Activated T-helper 2 cell treated with anti-CD3 and anti-CD28 coated beads, Interferon-gamma antibody, Interleukin-2, Interleukin-4, amounts not matched to agents 10 μg/mL and 5 μg/mL and 100 μg/mL, durations not matched to agents 14 hours and 24 hours and 36 hours (primary cell): ENCODE measurements at places on chromosomes 6 and 20. TPM values are rescaled to one million over a fixed set of nuclear protein-coding genes. Genes with fewer than 3 reads are reported as not detected.

GRCh38 chr6:113995634-113996033 is 24.7 kb upstream of the HDAC2 start:
- no peaks in the 10 kb centered on the region for H3K36me3 ChIP-seq
- H3K4me1 ChIP-seq, result no peaks in the 10 kb centered on the region
- peaks cover 19% of the 10 kb centered on the region for H3K27me3 ChIP-seq
- DNase-seq, result no peak
- H3K4me3 ChIP-seq, result no peak overlapping the region
- no peak overlapping the region for H3K27ac ChIP-seq

Gene HNF4A
- total RNA-seq, result not detected in 2 replicates

- peaks cover 79% of the 10 kb centered on the region for H3K4me1 ChIP-seq
- no peaks in the 10 kb centered on the region for H3K27me3 ChIP-seq
- peaks cover 51% of the 10 kb centered on the region for H3K36me3 ChIP-seq
- peak overlapping the region; percentile 33 for H3K27ac ChIP-seq
Observed at GRCh38 chr6:15389765-15390723, 144.2 kb downstream of the JARID2 start.

DNA sequence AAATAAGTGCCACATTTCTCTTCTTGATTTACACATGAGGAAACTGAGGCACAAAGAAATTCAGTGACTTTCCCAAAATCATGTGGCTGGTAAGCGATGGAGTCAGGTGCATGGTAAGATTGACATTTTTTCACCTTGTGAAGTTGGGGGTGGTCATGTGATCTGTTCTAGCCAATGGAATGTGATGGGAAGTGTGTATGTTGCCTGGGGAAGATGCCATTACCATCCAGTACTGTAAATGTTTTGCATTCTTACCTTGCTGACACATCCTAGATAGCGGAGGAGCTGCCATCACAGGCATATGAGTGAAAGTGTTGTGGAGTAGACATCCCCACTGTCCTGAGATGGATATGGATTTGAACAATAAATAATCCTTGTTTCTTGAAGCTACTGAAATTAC is 499.6 kb upstream of the SULF2 start:
- H3K36me3 ChIP-seq, result no peaks in the 10 kb centered on the region
- H3K27me3 ChIP-seq, result no peaks in the 10 kb centered on the region
- H3K4me1 ChIP-seq, result no peaks in the 10 kb centered on the region

Gene FAM83C
- total RNA-seq, result not detected in 2 replicates

Gene CCR6
- not detected in 2 replicates for total RNA-seq

Gene LAMA4
- not detected in 2 replicates for total RNA-seq

DNA sequence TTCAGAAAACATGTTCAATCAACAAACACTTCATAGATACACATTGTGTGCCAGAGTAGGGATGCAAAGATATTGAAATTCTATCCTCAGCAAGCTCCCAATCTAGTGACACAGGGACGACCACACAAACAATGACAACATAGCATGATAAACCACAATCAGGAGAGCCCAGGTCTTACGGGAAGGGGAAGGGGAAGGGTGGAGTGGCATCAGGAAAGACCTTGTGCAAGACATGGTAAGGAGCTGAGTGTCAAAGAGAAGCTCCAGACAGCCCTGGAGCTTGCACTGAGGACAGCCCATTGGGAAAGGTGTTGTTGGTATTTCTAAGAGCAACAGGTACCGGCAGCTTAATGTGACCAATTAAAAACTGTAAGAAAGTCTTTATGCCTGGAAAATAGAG is 103.6 kb downstream of the PDE7B start:
- no peak overlapping the region for H3K27ac ChIP-seq
- no peak overlapping the region for H3K4me3 ChIP-seq
- no peaks in the 10 kb centered on the region for H3K27me3 ChIP-seq
- H3K4me1 ChIP-seq, result peaks cover 5% of the 10 kb centered on the region

Gene CCN6
- total RNA-seq, result 0.34 TPM in 1 of 2 replicates, not detected in the other

DNA sequence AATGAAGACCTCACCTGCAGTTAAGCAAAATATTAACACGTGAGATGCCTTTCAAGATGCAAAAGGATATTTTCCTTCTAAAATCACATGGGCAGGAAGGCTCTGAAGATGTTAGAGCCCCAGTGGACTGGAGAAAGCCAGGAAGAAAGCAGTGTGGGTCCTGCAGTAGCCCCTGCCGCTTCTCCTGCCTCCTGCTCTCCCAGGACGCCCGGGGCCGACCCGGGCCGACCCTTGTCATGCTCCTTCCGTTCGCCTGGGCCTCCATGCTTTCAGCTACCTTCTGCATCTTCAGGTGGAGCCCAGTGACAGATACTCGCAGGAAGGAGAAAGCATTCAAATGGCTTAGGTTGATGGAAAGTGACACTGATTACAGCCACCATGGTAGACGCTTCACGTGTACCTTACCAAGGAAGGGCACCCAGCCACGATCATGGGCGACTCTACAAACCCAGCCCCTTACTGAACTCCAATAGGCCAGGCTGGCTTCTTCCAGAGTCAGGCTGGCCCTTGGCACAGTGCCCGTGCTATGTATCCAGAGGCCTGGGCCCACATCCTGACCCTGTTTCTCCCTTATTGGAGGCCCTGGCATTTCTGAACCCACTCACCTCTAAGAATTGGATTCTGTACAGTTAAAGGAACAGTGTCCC is 69.0 kb downstream of the TCP11 start:
- H3K4me1 ChIP-seq, result no peaks in the 10 kb centered on the region
- no peak overlapping the region for H3K4me3 ChIP-seq
- no peaks in the 10 kb centered on the region for H3K27me3 ChIP-seq
- no peaks in the 10 kb centered on the region for H3K36me3 ChIP-seq
- no peak for DNase-seq
- no peak overlapping the region for H3K27ac ChIP-seq

DNA sequence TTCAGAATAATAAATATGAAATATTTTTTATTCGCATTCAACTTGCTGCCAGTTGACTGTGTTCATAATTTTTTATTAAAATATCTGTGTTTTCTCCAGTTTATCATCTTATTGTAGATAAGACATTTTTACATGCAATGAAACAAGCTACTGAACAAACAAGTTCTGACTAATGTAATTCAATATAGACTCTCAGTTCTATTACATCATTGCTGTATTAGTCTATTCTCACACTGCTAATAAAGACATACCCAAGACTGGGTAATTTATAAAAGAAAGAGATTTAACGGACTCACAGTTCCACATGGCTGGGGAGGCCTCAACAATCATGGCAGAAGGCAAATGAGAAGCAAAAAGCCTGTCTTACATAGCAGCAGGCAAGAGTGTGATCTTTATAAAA is 1357.7 kb upstream of the CITED2 start:
- DNase-seq, result no peak
- H3K36me3 ChIP-seq, result no peaks in the 10 kb centered on the region
- no peaks in the 10 kb centered on the region for H3K27me3 ChIP-seq

- H3K36me3 ChIP-seq, result no peaks in the 10 kb centered on the region
- no peak overlapping the region for H3K27ac ChIP-seq
- DNase-seq, result no peak
- H3K27me3 ChIP-seq, result peaks cover 87% of the 10 kb centered on the region
Observed at GRCh38 chr6:149933036-149933435, 8.8 kb upstream of the ULBP2 start.

- no peaks in the 10 kb centered on the region for H3K36me3 ChIP-seq
- H3K27ac ChIP-seq, result no peak overlapping the region
- no peaks in the 10 kb centered on the region for H3K4me1 ChIP-seq
- DNase-seq, result no peak
- no peak overlapping the region for H3K4me3 ChIP-seq
Observed at GRCh38 chr6:87289571-87289970, 32.8 kb upstream of the SMIM8 start.

GRCh38 chr20:13870170-13870748 is 85.4 kb downstream of the NDUFAF5 start:
- H3K27ac ChIP-seq, result no peak overlapping the region
- H3K4me1 ChIP-seq, result no peaks in the 10 kb centered on the region
- H3K36me3 ChIP-seq, result no peaks in the 10 kb centered on the region
- no peak overlapping the region for H3K4me3 ChIP-seq

Gene CBLN4
- total RNA-seq, result not detected in 2 replicates

GRCh38 chr6:161511447-161512095 is 237.7 kb upstream of the AGPAT4 start:
- no peaks in the 10 kb centered on the region for H3K27me3 ChIP-seq
- H3K4me1 ChIP-seq, result no peaks in the 10 kb centered on the region
- DNase-seq, result no peak
- no peaks in the 10 kb centered on the region for H3K36me3 ChIP-seq
- H3K27ac ChIP-seq, result no peak overlapping the region
- no peak overlapping the region for H3K4me3 ChIP-seq

Gene SLC22A7
- not detected in 2 replicates for total RNA-seq

DNA sequence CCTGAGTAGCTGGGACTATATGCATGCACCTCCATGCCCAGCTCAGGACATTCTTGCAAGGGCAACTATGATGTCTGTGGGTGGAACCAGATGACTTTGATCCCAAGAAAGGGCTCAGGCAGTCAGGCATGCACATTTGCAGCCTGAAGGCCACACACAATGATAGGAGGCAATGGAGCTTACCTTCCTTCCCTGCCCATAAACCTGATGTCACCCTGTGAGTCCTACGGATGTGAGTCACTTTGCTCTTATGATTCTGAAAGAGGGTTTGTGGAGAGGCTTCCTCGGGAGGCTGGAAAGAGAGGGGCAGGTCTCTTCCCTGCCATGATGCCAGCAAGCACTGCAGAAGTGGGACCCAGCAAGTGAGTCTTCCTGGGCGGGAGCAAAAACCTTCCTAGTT is 202.4 kb downstream of the LY86 start:
- H3K27ac ChIP-seq, result no peak overlapping the region
- H3K36me3 ChIP-seq, result no peaks in the 10 kb centered on the region
- peaks cover 2% of the 10 kb centered on the region for H3K27me3 ChIP-seq
- no peak for DNase-seq
- no peak overlapping the region for H3K4me3 ChIP-seq

Gene TPBG
- total RNA-seq, result 0.07 TPM in 1 of 2 replicates, not detected in the other

Gene BPIFA1
- not detected in 2 replicates for total RNA-seq

DNA sequence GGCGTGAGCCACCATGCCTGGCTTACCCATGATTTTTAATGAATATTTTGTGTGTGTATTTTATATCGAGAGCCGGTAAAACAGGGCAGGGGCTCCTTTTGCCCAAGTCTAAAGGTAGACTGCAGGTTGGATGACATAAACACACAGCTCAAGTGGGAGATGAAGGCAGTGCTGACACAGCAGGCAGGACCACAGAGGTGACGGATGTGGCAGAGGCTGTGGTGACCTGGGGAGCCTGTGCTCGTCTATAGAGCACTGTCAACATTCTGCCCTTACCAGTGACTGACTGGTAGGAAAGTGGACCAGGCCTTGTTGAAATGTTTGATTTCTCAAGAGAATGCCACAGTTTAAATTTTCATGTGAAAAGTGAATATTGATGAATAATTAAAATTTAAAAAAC is 137.5 kb downstream of the ZFP64 start:
- H3K36me3 ChIP-seq, result peaks cover 8% of the 10 kb centered on the region
- DNase-seq, result no peak
- peaks cover 9% of the 10 kb centered on the region for H3K4me1 ChIP-seq
- no peak overlapping the region for H3K4me3 ChIP-seq

Gene MYMX
- not detected in 2 replicates for total RNA-seq

Gene TAAR1
- total RNA-seq, result not detected in 2 replicates

Gene CDH26
- total RNA-seq, result 0.30 and 0.85 TPM in 2 replicates

Gene RNF144B
- 4.0 and 5.7 TPM in 2 replicates for total RNA-seq

- DNase-seq, result no peak
- H3K4me3 ChIP-seq, result no peak overlapping the region
- H3K4me1 ChIP-seq, result no peaks in the 10 kb centered on the region
Observed at GRCh38 chr6:1244941-1245340, 67.0 kb upstream of the FOXQ1 start.

Gene CD40
- 0.25 and 0.91 TPM in 2 replicates for total RNA-seq

- no peak for DNase-seq
- H3K36me3 ChIP-seq, result peaks cover 21% of the 10 kb centered on the region
- H3K4me1 ChIP-seq, result peaks cover 18% of the 10 kb centered on the region
Observed at GRCh38 chr6:137856138-137856898, 10.7 kb upstream of the TNFAIP3 start.

Gene IPCEF1
- 0.34 and 0.69 TPM in 2 replicates for total RNA-seq

DNA sequence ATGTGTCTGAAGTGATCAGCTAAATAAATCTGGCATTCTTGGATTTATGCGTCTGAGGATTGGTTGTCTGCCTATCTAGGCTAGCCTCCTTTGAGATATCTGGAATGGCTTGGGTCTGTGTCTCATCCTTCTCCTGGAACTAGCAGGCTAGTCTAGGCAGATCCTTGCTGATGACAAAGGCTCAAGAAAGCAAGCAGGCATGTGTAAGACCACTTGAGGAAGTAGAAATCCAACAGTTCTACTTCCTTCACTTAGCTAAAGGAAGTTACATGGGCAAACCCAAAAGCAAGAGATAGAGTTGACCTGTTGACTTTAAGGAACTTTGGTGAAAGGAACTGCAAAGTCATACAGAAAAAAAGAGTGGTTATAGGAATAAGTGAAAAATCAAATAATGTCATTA is 672.6 kb downstream of the MAFB start:
- H3K36me3 ChIP-seq, result no peaks in the 10 kb centered on the region
- no peak overlapping the region for H3K27ac ChIP-seq
- H3K4me3 ChIP-seq, result no peak overlapping the region
- H3K27me3 ChIP-seq, result no peaks in the 10 kb centered on the region
- DNase-seq, result no peak

GRCh38 chr20:48460681-48461080 is 367.1 kb downstream of the PREX1 start:
- no peaks in the 10 kb centered on the region for H3K4me1 ChIP-seq
- H3K27ac ChIP-seq, result no peak overlapping the region
- peaks cover 3% of the 10 kb centered on the region for H3K27me3 ChIP-seq
- H3K4me3 ChIP-seq, result no peak overlapping the region

- H3K36me3 ChIP-seq, result peaks cover 40% of the 10 kb centered on the region
- DNase-seq, result no peak
- H3K4me3 ChIP-seq, result no peak overlapping the region
- H3K27me3 ChIP-seq, result no peaks in the 10 kb centered on the region
- no peaks in the 10 kb centered on the region for H3K4me1 ChIP-seq
- no peak overlapping the region for H3K27ac ChIP-seq
Observed at GRCh38 chr6:170402318-170403040, 95.9 kb downstream of the FAM120B start.

- H3K27ac ChIP-seq, result no peak overlapping the region
- DNase-seq, result peak; percentile 18
- H3K4me1 ChIP-seq, result peaks cover 21% of the 10 kb centered on the region
- no peak overlapping the region for H3K4me3 ChIP-seq
- H3K27me3 ChIP-seq, result no peaks in the 10 kb centered on the region
Observed at GRCh38 chr6:12138381-12138780, 126.3 kb downstream of the HIVEP1 start.

DNA sequence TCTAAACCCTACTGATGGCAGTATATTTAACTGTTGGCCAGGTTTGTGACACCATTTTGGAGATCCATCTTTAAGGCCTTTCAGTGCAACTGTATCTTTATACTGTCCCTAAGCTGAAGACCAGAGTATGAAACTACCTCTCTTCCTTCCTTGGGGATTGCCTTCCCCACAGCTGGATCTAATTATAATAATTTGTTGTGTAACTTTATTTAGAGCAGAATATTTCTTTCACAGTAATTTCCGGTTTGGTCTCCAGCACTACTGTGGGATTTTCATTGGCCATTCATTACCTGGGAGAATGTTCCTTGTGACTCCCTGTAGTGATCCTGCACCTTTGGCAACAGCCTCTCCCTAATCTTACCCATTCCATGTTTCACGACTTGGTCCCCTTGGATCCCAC is 75.2 kb downstream of the AKAP7 start:
- no peak overlapping the region for H3K4me3 ChIP-seq
- peaks cover 10% of the 10 kb centered on the region for H3K36me3 ChIP-seq
- DNase-seq, result no peak
- H3K27ac ChIP-seq, result no peak overlapping the region
- H3K4me1 ChIP-seq, result peaks cover 19% of the 10 kb centered on the region
